ENCODE measurements at places on chromosomes 11 and 22.

DNA sequence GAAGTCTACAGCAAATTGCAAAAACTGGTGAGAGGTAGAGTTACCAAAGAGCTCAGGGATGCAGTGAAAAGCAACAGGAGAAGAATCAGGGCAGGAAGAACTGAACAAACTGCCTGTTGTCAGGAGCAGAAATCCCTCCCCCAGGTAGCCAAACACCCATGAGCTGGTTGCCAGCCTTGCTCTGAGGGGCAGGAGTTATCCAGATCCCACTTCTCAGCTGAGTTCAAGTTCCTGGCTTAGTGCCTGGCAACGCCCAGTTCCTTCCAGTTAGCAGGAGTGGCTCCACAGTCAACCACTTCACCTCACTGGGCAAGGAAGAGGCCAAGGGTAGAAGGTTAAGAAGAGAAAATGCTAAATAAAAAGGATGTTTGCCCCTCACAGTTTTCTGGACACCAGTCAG is 1.9 kb upstream of the MPZL2 start:
- DNase-seq = no peak

- DNase-seq = peak; percentile 11
Measured at GRCh38 chr11:46701078-46701654, 335 bp downstream of the ZNF408 start.

GRCh38 chr22:31064369-31064768 is 16.7 kb upstream of the SMTN start:
- no peak for DNase-seq

DNA sequence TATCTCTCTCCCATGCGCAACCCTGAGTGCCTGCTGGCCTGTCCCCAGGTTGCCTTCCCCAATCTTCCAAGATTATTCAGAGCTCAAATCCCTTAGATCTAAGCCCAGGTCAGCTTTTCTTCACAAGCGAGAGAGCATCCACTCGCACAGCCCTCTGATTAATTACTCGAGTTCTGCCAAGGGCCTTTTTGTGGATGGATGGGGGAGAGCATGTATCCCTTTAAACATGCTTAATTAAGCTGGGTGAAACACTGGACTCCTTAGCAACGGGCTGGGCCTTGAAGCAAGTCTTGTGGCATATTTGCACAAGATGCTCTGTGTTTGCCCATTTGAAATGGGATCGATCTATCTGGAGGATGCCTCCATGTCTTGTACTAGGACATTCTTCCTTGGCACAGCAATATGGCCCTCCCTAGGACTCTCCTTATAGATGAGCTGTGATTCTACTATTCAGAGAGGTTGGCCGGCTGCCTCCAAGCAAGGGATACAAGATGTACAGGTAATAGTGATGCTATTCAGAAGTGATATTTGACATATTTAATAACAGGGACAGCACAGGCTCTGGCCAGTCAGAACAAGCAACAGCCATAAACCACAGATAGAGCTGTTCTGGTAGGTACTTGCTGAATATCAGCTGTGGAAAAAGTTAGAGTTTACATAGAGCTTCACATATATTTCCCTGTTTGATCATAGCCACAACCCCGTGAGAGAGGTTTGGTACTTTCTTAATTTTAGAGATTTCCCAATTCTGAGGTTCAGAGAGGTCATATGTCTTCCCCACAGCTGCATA is 125.6 kb downstream of the CSNK2A3 start:
- no peak for DNase-seq

DNA sequence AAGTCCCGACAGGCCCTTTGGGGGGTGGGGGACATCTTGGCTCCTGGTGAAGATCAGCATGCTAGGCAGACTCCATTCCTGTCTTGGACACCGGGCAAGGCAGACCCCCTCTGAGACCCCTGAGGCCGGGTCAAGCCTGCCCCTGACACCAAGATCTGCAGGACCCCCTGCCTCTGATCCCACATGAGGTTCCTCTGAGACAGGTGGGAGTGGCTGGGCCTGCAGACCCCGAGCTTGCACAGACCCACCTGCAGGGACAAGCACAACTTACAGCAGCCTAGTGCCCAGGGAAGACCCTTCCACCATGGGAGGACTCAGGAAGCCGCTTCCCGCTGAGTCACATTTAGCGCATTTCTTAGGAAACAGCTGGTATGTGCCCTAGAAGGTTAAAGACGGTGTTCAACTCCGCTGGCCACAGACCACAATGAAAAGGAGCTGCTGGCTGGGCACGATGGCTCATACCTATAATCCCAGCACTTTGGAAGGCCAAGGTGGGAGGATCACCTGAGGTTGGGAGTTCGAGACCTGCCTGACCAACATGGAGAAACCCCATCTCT is 15.5 kb downstream of the ARVCF start:
- DNase-seq = no peak

- no peak for DNase-seq
Measured at GRCh38 chr11:113632981-113633380, 73.1 kb downstream of the TMPRSS5 start.

GRCh38 chr11:85844439-85845123 is 10.6 kb upstream of the CCDC83 start:
- DNase-seq = no peak

- DNase-seq = no peak
Measured at GRCh38 chr11:11839718-11840117, 2.1 kb upstream of the USP47 start.

DNA sequence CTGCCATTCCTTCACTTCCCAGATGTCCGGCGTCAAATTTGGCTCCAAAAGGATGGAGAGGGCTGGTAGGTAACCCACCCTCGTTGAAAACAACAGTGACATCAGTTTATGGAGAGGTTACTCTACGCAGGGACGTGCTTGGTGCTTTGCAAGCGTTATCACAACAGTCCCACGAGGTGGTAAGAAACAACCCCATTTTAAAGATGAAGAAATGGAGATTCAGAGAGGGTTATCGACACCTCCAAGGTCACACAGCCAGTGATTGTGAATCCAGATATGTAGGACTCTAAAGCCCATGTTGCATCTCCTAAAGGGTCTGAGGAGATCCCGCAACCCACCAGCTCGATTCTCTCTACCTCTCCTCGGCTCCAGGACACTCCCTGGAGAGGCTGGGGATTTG is 773 bp downstream of the MIAT start:
- DNase-seq = no peak

GRCh38 chr22:24088816-24089215 is 77.7 kb downstream of the CABIN1 start:
- DNase-seq = no peak

DNA sequence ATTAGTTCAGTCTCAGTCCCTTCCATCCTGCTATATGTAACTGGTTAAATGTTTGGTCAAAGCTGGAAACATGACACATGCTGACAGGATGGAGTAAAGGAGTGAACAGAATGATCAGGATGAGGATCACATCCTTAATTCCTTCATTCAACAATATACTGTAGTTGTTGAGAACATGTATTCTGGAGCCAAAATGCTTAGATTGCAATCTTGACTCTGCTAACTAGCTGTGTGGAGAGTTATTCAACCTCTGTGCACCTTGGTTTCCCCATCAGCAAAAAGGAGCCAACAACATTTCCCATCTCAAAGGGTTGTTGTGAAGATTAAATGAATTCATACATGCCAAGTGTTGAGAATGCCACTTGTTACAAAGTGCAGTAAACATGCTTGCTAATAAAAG is 12.8 kb downstream of the ENTHD1 start:
- no peak for DNase-seq

- no peak for DNase-seq
Measured at GRCh38 chr22:31474743-31475142, 14.9 kb downstream of the EIF4ENIF1 start.

DNA sequence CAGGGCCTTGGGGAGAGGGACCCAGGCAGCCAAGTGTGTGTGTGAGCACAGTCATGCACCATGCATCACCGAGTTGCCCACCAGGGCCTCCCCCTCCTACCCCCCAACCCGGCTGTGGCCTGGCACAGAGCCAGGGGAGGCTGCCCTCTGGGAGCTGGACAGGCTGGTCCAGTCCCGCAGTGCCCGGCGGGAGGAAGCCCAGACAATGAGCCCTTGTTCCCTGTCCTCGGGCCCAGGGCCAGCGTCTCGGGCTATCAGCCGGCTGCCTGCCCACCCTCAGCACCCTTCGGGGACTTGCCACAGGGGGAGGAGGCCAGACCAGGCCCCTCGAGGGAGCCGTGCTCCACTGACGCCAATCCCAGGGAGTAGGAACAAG is 4.5 kb downstream of the LRRC75B start:
- DNase-seq = no peak

DNA sequence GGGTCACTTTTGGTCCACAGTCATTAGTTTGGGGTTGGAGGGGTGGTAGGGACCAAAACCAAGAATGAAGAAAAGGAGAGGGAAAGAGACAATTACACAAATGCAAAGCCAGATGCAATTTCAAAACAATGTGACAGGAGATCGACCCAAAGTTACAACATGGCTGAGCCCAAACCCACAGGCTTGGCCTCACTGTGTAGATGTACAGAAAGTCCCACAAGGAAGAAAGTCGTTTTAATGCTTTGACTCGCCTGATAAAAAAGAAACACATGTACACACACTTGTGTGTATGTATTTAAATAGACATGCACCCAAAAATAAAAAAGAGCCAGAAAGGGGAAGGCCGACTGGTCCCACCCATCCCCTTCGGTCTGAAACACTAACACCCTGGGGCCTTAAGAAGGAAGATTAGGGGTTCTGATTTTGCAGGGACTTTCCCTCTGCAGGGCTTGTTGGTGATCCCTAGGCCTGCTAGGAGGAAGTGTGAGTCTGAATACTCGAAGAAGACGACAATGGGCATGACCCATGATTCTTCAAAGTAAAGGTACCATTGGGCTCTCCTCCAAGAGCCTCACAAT is 104.1 kb downstream of the ETS1 start:
- DNase-seq = no peak

DNA sequence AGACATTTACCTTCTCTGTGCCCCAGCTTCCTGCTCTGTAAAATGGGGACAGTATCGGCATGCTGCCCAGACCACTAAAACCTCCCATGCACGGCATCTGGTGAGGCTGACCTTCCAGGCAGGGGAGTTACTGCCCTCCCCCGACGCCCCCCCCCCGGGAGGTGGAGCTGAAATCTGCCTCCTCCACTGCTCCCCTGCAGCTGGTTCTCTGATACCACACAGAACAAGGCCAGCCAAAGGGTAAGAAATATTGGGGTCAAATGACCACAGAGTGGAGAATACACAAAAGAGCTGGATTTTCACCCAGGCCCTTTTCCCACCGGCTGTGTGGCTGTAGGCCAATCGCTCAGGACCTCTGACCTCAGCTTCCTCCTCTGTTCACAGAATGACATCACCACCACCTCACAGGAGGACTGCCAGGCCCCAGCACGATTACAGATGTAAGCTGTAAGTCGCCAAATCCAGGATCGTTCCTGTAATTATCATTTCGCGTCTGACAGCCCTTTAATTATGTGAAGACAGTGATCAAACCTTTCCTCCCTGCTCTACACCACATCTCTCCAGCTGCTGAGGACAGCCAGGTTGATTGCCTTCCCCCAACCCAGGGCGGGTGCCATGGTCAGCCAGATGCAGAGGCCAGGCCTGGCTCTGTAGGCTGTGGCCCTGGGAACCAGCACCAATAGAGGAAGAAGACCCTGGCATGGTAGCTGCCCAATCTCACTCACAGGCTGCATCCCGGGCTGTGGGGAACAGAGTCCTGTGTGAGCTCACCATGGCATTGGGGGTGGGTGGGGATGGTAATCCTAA is 35.7 kb upstream of the KLHL35 start:
- DNase-seq = no peak

DNA sequence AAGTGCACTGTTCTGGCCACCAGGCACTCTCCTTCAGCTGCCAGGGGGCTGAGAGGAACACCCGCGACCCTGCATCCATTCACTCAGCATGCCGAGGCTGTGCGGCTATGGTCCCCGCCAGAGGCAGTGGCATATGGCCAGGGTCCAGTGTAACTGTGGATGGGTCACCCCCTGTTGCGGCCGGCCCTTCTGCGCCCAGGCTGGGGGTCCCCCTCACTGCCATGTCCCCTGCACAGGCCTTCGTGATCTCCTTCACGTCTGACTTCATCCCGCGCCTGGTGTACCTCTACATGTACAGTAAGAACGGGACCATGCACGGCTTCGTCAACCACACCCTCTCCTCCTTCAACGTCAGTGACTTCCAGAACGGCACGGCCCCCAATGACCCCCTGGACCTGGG is 20.8 kb upstream of the FADD start:
- no peak for DNase-seq

Measured in activated naive CD8-positive, alpha-beta T cell treated with anti-CD3 and anti-CD28 coated beads, Interleukin-2, amount 50 U/mL, for 24 hours (primary cell).